ENCODE measurements at places on chromosomes 2 and 18.

DNA sequence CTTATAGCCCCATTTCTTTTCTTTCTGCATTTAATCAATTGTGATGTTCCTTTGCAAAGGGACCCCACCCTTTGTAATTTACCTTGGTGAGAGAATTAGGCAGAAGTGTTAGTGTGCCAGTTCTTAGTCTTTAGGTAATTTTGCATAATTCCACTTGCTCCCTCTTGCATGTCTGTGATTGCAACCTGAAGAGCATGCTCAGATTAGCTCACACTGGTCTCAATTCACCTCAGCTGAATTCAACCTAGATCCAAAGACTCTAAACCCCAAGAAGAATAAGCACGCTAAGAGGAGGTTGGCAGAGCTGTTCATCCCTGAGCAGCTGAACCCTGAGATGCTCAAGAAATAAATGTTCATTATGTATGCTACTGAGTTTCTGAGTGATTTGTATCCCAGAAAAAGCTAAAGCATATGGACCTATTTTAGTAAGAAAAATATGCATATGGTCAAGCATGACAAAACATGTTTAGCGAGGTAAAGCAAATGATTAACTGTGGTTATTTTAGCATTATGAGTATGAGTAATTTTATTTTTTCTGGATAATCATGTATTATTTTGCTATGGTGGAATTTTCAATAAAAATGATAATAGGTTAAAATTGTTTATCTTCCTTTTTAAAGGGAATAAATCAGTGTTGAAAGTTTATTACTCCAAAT lies 299.2 kb upstream of the ZSWIM2 start:
- no peak for DNase-seq

GRCh38 chr2:241555711-241556110 lies 2.8 kb upstream of the BOK start:
- no peak for DNase-seq

DNA sequence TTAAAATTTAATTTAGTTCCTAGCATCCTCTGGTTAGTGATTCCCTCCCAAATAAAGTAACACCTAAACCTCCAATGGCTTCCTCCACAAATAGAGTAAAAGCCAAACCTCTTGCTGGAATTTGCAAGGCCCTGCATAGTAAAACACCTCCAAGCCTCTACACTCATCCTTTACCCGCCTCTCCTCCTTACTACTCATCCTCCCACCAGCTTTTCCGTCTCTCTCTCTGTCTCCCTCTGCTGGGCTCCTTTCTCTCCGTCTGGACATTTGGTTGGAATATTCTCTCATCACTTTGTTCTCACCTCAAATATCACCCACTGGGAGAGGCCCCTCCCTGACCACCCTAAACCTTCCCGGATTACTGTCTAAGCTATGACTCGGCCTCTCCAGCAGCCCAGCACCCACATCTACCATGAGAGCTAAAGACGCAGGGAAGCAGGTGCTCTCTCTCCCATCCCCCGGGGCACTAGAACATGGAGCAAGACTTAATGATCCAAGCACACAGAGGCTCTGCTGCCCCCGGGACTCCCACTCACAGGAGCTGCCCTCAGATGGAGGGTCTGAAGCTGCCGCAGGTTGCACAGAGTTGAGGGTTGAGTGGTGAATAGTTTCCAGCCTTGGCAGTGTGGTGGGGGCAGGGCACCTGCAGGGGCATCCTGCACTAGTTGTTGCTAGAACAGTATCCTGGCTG lies 167.2 kb downstream of the FBXO15 start:
- no peak for DNase-seq

DNA sequence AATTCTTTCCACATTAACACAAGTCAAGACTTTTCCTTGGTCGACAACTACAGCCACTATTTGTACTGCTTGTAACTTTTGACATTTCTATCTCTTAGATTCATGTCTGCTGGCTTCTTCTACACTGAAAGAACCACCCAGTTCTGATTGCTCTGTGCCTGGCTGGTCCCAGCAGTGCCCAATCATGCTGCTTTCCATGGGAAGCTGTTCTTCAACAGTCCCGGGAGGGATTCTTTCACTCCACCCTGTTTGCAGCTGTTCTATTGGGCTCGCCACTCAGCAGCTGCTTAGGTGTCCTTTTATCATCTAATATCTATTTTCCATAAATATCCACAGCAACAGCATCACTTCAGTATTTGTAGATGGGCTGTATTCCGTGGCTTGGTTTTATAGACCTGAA lies 471.1 kb upstream of the SMIM21 start:
- no peak for DNase-seq

GRCh38 chr18:55858661-55859515 lies 270.9 kb upstream of the TCF4 start:
- no peak for DNase-seq

DNA sequence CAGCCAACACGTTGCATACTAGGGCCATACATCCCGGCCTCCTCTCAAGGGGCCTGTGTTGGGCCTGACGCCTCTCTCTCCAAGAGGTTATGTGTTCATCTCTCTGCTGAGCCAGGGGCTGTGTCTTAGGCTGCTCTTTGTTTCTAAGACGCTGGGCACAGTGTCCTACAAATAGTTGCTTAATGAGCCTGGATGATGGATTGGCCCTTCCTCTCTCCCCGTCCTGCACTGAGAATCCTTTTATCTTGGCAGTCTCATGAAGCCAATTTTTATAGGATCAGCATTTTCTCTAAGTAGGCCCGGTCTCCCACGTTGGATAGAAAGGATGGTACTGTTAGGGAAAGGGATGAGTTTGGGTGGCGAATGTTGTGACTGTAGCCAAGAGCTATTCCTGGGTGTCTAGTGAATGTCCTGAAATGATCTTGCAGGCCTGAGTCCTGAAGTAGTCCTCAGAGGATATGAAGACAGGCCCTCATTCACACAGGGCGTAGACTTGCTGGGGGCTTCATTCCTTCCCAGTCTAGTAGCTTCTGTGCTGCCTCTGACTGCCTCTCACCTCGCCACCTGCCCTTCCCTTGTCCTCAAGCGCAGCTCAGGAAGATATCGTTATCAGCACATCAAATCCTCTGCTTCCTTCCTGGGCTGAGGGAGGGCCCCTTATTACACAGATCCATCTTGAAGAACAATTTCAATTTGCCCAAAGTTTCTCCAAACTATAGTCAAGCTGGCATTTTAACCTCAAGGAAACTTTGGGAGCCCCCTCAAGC lies 8.8 kb downstream of the LBH start:
- no peak for DNase-seq

DNA sequence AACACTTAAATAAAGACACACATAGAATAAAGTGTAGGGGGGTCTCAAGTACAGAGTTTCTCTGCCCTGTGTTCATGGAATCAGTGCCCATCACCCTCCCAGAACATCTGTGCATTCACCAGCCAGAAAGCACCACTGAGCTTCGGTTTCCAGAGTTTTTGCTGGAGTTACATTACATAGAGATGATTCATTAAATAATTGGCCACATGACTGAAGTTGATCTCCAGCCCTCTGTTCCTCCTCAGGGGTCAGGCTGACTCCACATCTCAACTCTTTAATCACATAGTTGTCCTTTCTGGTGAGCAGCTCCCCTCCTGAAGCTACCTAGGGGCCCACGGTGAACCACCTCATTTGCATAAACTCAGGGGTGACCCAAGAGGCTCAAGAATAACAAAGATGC lies 129.8 kb downstream of the METTL4 start:
- DNase-seq = no peak

- no peak for DNase-seq
Observed at GRCh38 chr2:130303169-130303568, 39.5 kb upstream of the IMP4 start.

DNA sequence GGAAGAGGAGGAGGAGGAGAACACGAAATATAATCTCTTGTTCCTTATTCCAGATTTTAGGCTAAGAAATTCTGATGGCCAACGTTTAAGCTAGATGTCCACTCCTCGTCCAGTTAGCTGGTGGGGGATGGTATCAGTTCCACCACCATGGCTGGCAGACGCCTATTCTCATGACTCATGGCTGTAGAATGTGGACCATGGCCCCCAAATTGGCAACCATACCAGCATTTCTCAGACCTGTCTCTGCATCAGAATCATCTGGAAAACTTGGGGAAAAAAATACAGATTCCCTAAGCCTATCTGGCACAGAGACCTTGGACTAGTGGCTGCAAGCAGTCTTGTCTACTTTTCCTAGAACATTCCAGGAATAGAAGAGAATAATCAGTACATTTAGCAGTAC lies 267.7 kb upstream of the SIX2 start:
- DNase-seq = no peak

DNA sequence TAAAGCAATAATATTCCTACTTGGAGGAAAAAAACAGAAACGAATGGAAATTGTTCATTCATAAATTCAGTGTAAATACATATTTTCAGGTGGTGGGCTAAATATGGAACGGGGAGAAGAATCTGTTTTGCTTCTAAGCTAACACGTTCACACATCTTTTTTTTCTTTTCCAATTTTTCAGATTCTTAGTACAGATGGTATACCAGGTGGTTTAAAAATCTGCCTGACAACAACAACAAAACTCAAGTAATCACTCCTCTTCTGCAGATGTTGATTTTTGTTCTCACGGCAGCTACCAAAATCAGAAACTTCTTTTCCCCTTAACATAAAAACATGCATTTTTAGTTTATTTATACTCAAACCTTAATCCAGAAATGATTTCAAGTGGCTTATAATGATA lies 164.8 kb upstream of the SYT4 start:
- no peak for DNase-seq

GRCh38 chr2:45809205-45809604 lies 157.7 kb downstream of the PRKCE start:
- no peak for DNase-seq

GRCh38 chr2:68926796-68927195 lies 25.9 kb downstream of the GKN2 start:
- DNase-seq = no peak

DNA sequence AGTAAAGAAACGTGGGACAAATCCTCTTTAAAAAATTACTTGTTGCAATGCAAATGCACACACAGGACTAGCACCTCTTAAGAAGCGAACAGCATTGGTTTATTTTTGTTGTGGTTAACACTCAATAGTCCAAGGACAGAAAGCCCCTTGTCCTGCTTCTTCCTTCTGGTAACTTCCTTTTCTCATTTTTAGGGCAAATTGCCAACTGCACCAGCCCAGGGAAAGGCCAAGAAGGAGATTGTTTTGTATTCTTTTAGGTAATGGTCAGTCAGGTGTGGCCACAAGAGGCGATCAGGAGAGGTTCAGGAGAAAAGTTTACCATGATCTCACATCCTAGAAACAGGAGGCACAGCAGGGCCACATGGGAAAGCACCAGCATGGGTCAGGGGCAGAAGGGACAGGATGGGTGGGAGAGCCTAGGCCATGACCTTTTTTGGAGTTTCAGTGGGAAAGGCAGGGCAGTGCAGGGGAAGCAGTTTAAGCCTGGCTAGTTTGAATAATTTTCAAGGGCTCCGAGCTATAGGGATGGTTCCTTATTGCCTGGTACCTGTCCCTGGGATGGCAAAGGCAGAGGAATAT lies 73.0 kb downstream of the CHRNA1 start:
- no peak for DNase-seq

DNA sequence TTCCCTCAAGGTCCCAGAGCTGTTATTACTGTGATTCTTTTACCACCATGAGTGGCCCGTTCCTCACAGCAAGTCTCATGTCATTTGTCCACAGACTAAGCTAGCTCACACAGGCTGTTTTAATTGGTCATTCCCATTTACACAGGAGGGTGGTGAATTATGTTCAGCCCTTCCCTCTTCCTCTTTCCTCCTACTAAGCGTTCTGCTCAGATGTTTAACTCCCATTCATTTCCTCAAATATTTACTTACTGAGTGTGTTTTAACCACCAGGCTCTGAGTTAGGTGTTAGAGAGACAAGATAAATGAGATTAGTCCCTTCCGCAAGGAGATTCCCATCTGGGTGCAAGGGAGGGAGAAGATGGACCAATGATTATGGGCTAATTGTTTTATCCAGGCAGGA lies 403.6 kb upstream of the ACVR2A start:
- no peak for DNase-seq

GRCh38 chr2:8412586-8412985 lies 269.3 kb upstream of the ID2 start:
- no peak for DNase-seq

- no peak for DNase-seq
Observed at GRCh38 chr18:46374850-46375249, 270.7 kb downstream of the HAUS1 start.

- no peak for DNase-seq
Observed at GRCh38 chr2:47403609-47404193, 745 bp downstream of the MSH2 start.

GRCh38 chr2:11103984-11104793 lies 51.1 kb upstream of the SLC66A3 start:
- no peak for DNase-seq

GRCh38 chr2:125564471-125564870 lies 1091.5 kb upstream of the GYPC start:
- DNase-seq = no peak

GRCh38 chr2:215262741-215263362 lies 49.0 kb upstream of the ATIC start:
- DNase-seq = no peak

DNA sequence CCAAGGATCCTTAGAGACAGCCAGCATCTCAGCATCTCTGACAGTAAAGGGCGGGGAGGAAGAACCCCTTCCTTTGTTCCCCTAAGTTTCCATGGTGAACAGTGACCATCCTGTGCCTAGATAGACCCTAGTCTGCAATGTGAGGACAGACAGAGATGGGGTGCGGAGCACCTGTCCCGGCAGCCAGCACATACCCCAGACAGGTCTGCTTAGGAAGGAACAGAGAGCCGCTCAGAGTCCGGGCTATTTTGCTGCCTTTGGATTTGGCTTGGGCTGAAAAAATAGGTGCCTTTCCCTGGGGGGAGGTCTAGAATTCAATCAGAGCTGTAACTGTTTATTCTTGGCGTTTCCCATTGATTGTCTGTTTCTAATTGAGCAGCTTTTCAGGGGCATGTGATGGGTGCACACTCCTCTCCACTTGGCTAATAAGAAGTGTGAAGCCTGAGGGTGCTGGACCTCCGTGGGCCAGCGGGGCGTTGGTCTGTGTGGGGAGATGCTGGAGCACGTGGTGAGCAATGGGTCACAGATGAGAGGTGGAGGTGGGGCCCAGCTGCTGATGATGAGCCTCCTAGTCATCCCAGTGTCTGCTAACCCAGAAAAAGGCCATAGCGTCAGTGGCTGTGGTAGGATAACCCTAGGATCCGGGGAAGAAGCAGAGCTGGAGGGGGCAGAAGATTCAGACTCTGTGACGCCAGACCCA lies 236.8 kb downstream of the SEPTIN10 start:
- no peak for DNase-seq

- DNase-seq = no peak
Observed at GRCh38 chr2:220478305-220479058, 851.1 kb downstream of the SLC4A3 start.

- DNase-seq = no peak
Observed at GRCh38 chr2:62339413-62339812, 143.5 kb downstream of the B3GNT2 start.

- no peak for DNase-seq
Observed at GRCh38 chr18:59055345-59056032, 84.2 kb upstream of the SEC11C start.

DNA sequence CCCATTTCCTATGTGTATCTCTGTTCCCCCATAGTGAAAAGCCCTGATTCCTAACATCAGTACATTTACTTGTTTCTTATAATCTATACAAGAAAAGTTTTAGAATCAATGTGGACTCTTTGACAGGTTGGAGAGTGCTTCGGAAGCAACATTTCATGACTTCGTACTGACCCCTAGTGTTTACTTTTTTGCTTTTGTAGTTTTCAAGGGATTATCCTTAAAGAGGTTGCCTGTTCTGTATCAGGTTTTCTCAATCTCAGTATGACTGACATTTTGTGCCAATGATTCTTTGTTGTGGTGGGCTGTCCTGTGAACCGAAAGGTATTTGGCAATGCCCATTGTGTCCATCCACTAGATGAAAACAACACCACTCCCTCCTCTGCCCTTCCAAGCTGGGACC lies 43.3 kb upstream of the SERPINB2 start:
- DNase-seq = no peak
